ENCODE measurements at places on chromosomes 5 and 9.

DNA sequence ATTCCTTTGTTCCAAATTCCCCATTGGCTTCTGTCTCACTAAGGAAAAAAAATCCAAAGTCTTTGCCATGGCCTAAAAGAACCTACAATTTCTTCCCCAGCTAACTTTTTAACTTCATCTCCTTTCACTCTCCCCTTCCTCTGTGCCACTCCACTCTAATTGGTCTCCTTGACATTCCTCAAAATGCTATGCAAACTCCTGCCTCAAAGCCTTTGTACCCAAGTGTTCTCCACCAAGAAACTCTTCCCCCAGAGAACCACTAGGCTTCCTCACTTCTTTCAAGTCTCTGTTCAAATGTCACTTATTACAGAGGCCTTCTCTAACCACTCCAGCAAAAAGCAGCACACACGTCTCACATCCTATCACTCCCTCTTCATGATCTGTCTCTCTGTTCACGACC lies 91.6 kb upstream of the NR4A3 start:
- no peak for DNase-seq

DNA sequence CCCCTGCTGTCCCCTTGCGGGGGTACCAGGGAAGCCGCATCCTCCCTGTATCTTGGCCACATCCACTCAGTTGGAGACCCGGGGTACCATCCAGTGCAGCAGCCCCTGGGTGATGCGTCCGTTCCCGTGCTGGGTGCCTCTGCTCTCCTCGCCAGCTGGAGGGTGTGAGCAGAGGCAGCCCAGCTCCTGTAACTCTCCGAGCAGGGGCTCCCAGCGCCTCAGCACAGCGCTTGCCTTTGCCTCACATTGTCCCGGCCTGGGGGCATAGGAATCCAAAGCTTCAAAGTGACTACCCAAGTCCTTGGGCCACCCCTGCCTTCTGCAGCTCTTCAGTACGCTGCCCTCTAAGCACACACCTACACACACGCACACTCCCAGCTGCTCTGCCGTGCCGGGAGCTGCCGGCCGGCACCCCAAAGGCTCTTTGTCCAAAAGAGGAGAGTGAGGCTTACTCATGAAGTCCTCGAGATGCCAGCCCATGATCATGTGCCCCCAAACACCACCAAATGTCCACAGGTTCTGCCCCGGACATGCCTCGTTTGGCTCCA lies 733 bp downstream of the ANGPTL2 start:
- DNase-seq = no peak

- DNase-seq = no peak
These were observed 6.6 kb upstream of the OTULINL start for GRCh38 chr5:14574891-14575508.

- no peak for DNase-seq
These were observed 18.4 kb upstream of the RFK start for GRCh38 chr9:76412638-76413037.

GRCh38 chr5:68822796-68823195 lies 271.0 kb upstream of the SLC30A5 start:
- no peak for DNase-seq

- no peak for DNase-seq
These were observed 30.7 kb upstream of the IL31RA start for GRCh38 chr5:55820488-55820887.

- DNase-seq = no peak
These were observed 25.7 kb upstream of the UGCG start for GRCh38 chr9:111870774-111871498.
